Thymus (tissue), 14 donors: ENCODE measurements at places on chromosomes 5 and 9. TPM values are rescaled to one million over a fixed set of nuclear protein-coding genes. Genes with fewer than 3 reads are reported as not detected.

DNA sequence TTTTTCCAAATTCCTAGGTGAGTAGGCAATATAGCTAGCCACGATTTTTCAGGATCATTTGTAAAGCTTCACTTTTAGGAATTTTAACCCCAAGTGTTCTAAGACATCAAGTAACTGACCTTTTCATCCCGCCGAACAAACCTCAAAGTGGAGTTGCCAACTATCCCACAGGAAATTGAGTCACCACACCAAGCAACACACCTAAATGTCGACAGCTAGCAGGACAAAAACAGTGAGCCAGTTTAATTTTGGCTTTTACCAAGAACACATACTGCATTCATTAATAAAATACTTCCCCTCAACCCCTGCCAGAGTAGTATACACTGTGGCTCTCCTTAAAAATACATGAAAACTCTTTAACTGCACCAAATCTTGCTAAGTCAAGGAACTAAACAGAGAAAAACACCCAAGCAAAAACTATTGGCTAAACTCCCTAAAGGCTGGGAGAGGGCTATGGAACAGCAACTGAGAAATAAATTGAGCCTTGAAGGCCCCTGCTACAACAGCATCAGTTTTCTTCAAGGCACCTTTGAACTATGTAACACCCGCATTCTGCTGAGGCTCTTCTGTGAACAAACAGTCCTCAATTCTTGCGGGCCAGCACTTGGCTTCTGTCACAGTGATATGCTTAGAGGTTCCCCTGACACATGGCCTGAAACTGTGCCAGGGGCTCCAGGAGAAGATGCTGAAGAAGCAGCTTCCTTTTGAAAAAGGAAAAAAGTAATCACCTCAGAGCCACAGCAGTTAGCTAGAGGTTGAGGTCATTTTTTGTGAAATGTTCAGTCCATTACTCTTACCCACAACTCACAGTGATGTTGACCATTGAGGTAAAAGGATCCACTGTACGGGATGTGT lies 459.6 kb downstream of the RAB3C start:
- no peak for DNase-seq

DNA sequence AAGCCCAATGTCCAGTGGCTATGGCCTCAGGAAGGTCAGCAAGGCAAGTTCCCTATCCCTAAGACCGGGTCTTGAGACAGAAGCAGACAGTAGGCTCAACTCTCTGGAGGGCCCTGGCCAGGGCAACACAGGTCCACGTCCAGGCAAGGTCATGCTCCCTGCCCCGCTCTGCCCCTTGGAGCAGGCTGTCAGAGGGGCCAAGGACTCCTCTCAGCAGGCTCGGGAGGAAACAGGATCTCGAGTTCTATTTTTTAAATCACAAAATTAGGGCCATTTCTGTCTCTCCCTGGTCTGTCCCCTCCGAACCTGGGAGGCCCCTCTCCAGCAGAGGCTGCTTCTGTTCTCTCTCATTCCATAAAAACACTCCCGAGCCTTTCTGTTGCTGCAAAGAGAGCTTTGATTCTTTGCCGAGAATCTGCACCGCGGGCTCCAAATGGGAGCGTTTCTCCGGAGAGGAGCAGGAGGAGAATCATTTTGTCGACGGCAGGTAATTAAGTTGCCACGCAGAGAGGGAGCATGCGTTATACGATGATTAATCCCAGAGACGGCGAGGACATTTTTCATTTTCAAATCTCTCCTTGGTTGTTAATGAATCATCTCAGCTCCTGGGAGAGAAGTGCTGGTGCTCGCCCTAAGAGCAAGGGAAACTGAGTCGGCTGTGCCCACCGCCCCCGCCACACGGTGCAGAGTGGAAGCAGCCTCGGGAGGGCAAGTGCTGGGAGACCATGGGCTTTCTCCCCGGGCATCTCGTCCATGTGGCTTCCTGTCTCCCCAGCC lies 24.5 kb upstream of the FCN1 start:
- no peak for DNase-seq

GRCh38 chr5:93886917-93887361 lies 145.5 kb upstream of the POU5F2 start:
- no peak for DNase-seq

DNA sequence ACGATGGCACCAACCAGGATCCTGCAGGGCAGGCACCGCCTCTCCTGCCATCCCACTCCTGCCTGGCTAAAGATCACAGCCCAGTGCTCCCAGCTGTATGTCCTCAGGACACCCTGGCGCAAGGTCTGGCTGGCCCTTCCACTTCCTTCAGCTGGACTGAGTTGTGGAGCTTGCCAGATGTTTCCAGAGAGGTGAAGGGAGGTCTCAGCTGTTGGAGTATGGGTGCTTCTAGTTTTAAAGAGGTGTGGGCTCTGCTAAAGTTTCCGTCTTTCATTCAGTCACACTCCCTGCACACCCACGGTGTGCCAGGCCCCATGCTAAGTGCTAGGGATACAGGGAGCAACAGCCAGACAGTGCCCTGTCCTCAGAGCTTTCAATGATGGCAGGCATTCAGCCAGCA lies 34.1 kb downstream of the C5orf15 start:
- no peak for DNase-seq

DNA sequence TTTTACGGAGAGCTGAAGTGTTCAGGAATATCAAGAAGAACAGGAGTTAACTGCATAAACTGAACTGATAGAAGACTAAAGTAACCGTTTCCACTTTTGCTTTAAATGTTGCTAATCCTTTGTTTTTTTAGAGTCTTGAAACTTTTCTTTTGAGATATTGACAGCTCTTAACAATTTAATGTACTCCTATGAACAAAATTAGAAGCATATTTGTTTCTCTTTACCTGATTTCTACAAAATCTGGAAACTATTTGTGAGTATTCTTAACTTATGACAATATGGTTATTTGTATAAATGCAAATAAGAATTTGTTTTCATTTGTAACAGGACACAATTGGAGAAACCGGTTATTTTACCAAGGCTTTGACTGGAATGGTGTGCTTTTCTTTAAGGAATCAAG lies 89.5 kb upstream of the FAM120A start:
- DNase-seq, result no peak

GRCh38 chr5:147436596-147436995 lies 73.3 kb downstream of the DPYSL3 start:
- DNase-seq, result no peak

- DNase-seq, result no peak
These were observed 100.9 kb downstream of the F2RL2 start for GRCh38 chr5:76522103-76522935.

DNA sequence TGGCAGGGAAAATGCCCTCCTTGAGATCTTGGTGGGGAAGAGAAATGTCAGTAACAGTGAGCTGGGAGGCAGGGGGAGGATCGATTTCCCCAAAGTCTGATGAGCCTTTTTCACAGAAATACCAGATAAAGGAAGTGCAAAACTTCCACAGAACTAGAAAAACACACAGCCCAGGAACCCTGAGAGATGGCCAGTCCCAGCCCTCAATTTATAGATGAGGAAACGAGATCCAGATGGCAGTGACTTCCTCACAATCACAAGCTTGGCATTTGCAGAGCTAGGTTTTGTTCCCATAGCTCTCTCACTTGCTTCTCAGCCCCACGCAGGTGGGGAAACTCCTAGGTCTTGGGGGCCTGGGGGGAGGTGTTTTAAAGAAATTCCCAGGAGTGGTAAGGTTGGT lies 3.8 kb upstream of the GGTA1 start:
- DNase-seq, result no peak

DNA sequence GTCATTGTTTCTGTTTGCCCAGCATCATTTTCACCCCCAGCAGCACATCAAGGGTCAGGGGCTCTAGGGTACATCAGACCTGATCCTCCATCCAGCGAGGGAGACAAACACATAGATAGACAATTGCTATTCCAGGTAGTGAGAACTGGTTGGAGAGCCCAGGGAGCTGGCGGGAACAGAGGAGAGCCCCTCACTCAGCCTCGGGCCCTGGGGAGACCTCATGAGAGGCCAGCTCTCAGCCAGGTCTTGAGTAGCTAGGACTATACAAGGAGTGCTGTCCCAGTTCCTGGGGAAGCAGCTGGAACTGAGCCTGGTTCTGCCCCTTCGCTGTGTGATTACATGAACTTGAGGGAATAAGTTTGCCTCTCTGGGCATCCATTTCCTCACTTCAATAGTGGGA lies 80.3 kb downstream of the HRH2 start:
- no peak for DNase-seq

GRCh38 chr9:68844631-68845612 lies 139.9 kb downstream of the PIP5K1B start:
- peak; percentile 9 for DNase-seq

DNA sequence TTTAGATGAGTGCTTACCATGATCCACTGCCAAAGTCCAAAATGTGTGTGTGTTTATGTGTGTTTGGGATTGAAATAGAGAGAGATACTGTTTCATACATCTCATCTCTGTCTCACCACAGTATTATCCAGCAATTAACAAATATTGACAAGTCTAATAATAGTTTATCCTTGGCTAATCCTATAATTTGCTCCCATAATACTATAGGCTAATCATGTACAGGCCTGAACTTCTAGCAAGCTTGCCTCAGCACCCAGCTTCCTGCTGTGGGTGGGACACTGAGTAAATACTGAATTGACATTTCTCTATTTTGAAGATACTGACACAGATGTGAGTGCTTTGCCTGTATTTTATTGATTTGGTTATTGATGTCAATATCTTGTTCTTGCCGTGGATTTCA lies 35.3 kb upstream of the KCNV2 start:
- no peak for DNase-seq

- no peak for DNase-seq
These were observed 16.3 kb downstream of the LPCAT1 start for GRCh38 chr5:1507457-1507856.

DNA sequence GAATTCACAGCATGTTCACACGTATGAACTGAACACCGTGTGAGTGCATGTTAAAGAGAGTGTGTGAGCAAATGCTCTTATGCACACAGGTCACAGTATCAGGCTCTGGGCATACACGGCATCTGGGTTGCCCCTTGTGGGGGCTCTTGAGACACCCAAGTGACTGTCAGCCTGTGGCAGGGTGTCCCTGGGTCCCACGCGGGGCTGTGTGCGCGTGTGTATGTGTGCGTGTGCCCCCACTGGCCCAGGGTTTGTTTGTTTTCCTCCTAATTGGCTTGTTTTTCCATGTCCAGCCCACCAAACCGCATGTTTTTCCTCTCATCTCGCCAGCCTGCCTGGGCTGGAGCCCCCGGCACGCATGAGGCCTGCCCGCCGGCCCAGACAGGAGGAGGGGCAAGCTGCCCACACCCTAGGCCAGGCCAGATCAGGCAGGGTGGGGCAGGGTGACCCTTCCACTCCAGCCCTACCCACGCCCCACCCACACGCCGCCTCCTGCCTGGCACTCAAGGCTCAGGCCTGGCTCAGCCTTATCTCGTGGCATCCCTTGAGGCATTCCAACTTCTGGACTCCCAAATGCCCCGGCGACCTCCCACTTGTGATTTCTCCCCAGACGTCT lies 28.8 kb downstream of the CNTFR start:
- no peak for DNase-seq

DNA sequence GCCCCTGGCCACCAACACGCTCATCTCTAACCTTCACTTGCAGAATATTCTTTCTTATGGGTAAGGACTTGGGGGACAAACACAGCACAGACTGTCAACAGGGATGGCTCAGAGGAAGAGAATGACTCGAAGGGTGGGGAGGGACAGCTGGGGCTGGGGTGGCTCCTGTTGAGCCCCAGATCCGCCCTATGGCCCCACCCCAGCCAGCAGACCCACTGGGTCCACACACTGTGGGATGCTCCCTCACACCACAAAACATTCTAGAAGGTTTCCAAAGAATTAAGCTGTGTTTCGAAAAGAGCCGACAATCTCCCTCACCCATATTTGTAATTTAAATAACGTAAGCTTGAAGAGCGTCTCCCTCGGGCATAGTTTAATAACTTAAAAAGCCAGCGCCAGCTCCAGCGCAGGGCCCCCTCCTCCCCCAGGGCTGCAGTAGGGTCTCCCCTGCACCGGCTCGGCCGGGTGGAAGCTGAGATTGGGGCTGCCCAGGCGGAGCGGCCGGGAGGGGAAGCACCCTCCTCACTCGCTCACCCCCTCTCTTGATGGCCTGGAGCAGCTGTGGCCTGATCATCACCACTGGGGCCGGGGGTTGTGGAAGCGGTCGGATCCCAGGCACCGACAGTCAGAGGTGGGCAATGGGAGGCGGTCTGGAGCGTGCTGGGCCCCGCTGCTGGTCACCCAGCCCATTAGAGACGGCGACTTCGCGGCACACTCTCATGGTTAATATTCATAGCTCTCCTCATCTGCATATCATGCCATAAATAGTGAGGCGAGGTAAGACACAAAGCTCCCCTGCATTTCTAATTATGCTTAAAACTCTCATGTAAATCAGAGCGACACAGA lies 37.6 kb downstream of the NACC2 start:
- no peak for DNase-seq

GRCh38 chr5:79236362-79236969 lies 535 bp downstream of the JMY start:
- no peak for DNase-seq

- no peak for DNase-seq
These were observed 432 bp downstream of the STARD4 start for GRCh38 chr5:111511831-111512374.

DNA sequence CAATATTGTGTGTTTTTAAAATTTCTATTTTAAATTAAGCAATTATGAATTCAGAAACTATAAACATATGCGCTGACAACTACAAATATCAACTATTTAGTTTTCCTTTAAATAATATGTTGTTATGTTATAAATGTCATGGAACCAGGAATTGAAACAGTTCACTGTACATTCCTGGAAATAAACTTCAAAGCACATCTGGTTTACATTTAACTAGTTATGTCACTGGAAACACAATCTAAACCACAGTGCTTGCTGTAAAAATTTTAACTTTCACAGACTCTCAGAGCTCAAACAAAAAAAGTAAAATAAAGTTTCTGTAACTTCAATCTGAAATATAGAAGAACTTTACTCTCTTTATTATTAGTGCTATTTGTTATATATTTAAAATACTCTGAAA lies 179.2 kb downstream of the FBN2 start:
- no peak for DNase-seq

DNA sequence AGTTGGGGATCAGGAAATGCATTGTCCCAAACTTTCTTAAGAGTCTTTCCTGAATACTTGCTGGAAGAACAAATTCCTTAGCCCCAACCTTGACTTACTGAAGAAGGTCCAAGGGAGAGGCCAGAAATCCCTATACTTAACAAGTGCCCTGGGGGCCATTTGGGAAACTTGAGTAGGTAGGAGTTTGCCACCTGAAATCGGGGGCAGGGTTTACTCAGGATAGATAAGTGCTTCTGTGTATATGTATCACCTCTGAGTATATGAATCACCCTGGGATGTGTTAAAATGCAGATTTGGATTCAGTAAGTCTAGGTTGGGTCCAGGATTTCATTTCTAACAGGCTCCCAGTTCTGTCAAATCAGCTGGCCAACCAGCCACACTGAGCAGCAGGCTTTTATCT lies 47.9 kb upstream of the MYO10 start:
- DNase-seq, result no peak

SLC36A2 gene
- total RNA-seq, result not detected

SPINK6 gene
- 1.2 TPM for total RNA-seq

SPATA31C1 gene
- not detected for total RNA-seq

LEAP2 gene
- 1.5 TPM for total RNA-seq
